ENCODE measurements at places on chromosomes 1 and 21.

GRCh38 chr1:233211595-233211994, 83.9 kb downstream of the PCNX2 start:
- no peak for DNase-seq

GRCh38 chr21:45874716-45875415, 106.7 kb upstream of the COL6A1 start:
- no peak for DNase-seq

DNA sequence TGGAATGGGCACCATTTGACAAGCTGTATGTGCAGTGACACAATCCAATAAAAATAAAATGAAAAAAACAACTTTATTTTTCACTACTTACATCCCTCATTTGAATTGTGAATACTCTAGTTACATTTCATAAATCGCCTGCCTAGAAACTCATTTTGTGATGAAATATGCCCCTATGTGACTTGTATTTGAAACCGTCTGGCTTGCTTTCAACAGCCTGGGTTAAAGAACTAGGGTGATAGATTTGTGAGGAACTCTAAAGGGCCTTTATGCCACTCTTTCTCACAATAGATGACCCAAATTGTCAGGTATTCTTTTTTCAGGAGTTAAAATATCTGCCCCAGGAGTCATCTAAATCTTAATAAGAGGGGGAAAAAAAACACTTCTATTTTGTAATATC, 137.9 kb downstream of the DAB1 start:
- no peak for DNase-seq

DNA sequence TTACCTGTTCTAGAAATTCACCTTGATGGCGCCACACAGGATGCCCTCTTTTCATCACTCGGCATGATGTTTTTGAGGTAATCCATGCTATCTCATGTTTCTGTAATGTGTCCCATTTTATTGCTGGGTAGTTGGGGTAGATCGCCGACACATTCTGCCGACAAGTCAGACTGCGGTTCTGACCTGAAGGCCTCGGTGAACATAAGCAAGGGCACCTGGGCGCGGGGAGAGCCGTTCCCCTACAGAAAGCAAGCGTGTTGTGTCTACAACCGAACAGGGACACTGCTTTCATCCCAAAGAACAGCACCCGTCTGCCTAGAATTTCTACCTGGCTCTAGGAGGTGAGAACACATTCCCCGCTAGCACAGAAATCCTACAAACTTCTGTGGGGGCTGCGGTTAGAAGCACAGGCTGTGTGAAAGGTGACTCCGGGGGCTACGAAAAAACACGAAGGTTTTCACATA, 149.2 kb downstream of the PPIAL4G start:
- DNase-seq: no peak

GRCh38 chr1:180939711-180940103, 27.0 kb downstream of the KIAA1614 start:
- peak; percentile 17 for DNase-seq

DNA sequence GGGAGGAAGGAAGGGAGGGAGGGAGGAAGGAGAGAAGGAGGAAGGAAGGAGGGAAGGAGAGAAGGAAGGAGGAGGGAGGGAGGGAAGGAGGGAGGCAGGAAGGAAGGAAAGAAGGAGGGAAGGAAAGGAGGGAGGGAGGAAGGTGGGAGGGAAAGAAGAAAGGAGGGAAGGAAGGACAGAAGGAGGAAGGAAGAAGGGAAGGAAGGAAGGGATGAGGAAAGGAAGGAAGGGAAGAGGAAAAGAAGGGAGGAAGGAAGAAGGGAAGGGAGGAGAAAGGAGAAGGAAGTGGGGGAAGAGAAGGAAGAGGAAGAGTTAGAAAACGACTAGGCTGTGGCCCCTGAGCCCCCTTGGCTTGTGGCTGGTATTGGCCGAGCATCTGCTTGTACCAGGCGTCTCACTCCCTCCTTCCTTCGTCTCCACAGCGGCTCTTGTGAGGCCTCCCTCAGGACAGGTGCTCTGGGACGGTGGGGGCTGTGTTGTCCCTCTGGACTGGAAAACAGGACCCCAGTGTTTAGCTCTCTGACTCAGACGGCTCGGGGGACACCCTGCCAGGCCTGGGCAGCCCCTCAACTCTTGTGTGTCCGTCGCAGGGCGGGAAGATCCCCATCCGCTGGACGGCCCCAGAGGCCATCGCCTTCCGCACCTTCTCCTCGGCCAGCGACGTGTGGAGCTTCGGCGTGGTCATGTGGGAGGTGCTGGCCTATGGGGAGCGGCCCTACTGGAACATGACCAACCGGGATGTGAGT, 36.2 kb upstream of the C1QA start:
- no peak for DNase-seq

DNA sequence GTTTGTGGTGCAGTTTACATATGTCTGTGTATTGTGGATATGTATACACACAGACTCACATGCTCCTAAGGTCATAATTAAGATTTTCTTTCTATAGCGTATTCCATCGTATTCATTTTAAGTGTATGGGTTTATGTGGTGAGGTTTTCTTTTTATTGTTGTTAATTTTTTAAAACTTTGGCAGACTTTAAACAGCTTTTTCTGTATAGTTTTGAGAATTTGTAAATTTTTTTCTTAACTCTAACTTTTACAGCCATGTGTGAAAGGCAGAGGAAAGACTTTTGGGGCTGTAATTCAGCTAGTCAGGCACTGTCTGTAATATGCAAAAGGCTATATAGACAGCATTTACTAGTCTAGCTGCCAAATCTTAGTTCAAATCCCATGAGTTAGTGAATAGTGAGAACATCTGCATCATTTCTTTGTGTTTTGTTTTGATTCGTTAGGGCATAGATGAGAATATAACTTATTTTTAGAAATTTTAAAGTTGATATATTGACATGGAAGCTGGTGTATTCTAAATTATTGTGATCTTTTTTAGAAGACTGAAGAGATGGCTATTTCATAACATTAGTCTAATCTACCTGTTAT, 2.3 kb downstream of the MAGI3 start:
- no peak for DNase-seq

DNA sequence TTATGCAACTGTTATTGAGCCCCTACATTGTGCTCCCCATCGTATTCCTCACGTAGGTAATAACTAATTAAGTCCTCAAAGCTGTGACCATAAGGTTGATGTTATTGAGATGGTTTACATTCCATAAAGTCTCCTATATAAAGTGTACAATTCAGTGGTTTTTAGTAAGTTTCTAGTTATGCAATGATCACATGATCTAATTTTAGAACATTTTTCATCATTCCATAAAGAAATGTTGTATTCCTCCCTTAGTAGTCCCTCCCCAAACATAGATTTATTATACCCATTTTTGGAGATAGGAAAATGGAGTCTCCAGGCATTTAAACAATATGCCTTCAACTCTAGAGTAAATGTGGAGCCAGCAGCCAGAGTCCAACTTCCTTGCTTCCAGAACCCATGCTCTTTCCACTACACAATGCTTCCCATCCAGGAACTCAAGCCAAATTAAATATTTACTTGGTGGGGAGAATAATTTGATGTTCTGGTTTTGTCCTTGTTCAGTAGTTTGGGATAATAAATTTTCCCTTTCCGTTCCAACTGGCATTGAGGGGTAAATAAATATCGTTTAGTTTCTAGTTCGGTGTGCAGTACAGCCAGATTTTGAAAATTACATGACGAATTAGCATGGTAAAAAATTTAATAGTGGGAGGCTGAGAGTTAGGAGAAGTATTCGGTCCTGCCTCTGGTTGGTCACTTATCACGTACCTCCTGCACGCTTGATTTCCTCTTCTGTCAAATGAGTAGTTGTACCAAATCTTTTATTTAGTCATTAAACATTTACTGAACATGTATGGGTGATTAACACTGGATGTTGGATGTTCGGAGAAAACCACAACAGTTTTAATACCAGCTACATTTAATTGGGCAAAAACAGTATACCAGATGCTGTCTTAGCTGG, 66.3 kb downstream of the CACHD1 start:
- no peak for DNase-seq

- DNase-seq: peak; percentile 78
Measured at GRCh38 chr1:26094677-26095383, 16.8 kb upstream of the PDIK1L start.

DNA sequence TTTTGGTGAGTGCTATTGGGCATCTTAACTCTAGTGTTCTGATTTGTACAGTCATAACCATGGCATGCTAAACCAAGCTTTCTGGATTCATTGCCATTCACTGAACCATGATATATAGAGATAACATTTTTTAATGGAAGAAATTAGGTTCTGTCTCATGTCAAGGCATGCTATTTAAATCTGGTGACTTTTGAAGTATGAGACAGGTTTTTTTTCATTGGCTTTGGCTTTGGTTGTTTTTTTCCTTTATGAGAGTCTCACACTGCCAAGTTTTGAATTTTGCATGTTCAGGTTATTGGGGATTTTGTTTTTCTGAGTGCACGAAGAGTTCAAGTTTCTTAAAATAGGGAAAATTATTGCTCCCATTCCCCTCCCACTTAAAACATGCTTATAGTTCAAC, 141.3 kb upstream of the ADAMTS5 start:
- no peak for DNase-seq

GRCh38 chr1:72326494-72326893, 44.2 kb upstream of the NEGR1 start:
- no peak for DNase-seq

GRCh38 chr1:221029981-221030649, 150.9 kb downstream of the HLX start:
- no peak for DNase-seq

DNA sequence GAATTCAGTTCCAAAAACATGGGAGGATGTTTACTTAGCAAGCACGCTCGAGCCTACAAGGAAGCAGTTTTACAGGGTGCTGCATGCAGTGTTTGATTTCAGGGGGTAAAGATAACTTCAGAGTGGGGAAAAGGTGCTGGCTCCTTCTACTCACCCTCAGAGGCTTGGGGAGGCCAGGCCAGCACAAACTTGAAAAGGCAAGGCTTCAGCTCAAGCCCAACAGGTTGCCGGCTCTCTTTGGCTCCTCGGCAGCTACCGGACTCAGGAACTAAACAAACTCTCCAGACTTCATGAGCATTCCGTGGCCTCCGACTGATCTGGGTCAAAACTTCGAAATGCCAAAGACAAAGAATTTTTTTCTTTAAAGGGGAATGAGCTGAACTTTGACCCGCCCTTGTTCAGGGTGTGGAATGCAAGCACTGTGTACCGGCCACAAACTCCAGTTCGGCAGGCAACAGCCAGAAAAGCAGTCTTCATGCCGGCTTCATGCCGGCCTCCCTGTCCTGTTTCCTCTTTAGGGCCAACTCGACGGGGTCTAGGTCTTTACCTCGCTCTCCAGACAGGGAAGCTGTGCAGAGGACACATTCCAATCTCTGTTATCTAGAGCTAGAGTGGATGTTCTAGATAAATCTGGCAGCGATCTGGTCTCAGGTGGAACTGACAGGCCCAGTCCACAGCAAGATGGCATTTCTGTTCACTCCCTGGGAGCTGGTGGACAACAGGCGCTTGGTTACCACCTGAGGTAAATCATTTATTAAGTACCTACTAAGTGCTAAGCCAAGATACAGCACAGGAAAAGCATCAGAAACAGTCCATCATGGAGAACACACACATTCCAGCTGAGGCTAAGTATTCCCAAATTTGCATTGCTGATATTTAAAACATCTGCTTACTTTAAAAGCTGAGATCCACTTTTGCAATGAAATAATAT, 75.0 kb downstream of the CD46 start:
- no peak for DNase-seq

GRCh38 chr21:33817663-33818451, 97.7 kb downstream of the ATP5PO start:
- DNase-seq: no peak

DNA sequence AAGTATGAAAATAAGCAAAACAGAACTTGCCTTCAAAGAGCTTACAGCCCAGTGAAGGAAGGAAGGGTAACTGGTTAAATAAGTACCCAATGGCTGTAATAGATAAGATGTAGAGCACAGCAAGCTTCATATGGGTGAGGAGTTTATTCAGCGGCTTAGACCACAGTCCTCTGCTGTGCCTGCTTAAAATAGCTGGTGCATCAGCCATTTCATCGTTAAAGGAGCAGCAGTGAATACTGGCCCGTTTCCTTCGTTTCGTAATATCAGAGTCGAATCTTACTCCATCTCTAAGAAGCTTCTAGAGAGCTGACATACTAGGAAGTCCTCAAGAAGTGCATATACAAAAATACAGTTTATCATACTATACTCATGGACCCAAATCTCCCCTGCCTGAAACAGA, 286.5 kb downstream of the NFIA start:
- DNase-seq: no peak

GRCh38 chr1:88228114-88228513, 456.0 kb upstream of the PKN2 start:
- DNase-seq: no peak

GRCh38 chr1:109319114-109319513, 12.3 kb upstream of the MYBPHL start:
- no peak for DNase-seq

DNA sequence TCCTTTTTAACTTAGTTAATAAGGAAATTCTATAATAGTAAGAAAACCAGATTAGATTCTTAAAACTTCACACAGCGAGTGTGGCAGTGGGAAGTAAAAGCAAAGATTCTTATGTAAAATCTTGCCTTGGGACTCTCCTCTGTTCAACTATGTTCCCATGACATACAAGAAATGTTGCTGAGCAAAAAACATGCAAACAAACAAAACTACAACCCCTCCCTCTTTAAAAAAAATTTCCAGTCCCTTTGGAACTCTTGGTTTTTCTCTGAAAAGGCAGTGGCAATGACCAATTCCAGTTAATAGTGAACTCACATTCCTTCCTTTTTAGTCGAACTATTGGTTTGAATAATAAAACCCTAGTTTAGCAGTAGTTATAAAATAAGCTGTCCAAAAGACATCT, 453.1 kb upstream of the ZRANB2 start:
- no peak for DNase-seq

GRCh38 chr1:40792036-40792435, 8.4 kb downstream of the KCNQ4 start:
- DNase-seq: no peak

DNA sequence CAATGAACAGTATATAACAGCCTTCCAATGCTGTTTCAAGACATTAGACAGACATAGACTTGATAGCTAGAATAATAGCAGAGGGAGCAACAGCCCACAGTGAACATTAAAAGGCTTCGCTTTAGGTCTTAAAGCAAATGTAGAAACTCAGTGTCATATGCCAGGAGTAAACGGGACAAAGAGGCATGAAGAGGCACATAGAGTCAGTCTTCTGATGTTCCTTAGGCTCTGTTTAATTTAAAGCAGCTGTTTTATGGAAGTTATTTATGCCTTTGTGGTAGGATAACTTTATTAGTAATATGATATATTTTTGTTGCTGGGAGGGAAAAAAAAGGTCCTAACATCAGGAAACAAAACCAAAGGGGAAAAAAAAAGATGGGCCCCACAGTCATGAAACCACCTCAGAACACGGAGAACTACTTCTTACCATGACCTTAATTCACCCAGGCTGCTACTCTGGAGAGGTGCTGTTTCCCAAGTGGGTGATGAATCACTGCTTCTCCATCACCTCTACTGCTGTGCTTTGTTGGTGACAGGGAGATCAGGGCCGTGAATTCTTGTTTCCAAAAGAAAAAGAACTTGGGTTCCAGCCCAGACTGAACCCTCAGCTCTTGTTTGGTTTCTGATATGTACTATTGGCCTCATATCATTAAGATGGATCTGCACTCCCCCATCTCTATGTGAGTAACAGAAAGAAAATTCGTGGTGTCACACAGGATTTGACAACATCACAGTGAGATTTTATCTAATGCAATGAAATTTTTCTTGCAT, 616.9 kb downstream of the KIF26B start:
- DNase-seq: no peak
